ENCODE measurements at places on chromosomes 6 and 20.

DNA sequence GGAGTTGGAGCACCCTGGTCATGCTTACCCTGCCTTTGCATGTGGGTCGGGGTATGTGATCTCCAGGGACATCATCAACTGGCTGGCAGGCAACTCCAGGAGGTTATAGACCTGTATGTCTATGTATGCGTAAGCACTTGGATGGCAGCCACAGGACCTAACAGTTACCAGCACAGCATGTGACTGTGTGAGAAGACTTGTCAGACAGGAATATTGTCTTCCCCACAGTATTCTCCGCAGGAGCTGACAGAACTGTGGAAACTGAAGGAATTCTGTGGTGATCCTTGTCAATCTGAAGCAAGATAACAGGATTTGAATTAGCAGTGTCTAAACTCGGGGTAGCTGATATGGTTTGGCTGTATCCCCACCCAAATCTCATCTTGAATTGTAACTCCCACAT, 59.2 kb downstream of the TMEM244 start:
- no peak for DNase-seq

DNA sequence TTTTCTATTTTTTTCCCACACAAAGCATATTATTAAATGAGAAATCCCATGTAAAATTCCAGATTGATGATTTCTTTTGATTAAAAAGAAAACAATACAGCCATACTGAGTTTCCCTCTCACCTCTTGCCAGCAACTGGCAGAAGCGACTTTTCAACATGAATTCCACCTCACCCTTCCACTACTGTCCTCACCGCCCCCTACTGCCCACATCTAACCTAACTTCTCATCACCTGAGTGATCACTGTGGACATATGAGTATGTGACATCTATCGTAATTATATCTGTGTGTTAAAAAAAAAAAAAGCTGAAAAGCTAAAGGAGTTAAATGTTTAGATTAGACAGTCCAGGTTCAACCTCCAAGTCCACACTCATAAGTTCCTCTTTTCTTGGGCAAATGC, 528.6 kb downstream of the PRKN start:
- no peak for DNase-seq

GRCh38 chr6:15313367-15313766, 67.5 kb downstream of the JARID2 start:
- DNase-seq = no peak

- no peak for DNase-seq
Measured at GRCh38 chr6:90224196-90224595, 72.4 kb downstream of the BACH2 start.

Measured in activated CD4-positive, alpha-beta T cell treated with anti-CD3 and anti-CD28 coated beads for 24 hours (primary cell).